Stromal cell of bone marrow (primary cell): ENCODE measurements at places on chromosomes 2 and 18.

DNA sequence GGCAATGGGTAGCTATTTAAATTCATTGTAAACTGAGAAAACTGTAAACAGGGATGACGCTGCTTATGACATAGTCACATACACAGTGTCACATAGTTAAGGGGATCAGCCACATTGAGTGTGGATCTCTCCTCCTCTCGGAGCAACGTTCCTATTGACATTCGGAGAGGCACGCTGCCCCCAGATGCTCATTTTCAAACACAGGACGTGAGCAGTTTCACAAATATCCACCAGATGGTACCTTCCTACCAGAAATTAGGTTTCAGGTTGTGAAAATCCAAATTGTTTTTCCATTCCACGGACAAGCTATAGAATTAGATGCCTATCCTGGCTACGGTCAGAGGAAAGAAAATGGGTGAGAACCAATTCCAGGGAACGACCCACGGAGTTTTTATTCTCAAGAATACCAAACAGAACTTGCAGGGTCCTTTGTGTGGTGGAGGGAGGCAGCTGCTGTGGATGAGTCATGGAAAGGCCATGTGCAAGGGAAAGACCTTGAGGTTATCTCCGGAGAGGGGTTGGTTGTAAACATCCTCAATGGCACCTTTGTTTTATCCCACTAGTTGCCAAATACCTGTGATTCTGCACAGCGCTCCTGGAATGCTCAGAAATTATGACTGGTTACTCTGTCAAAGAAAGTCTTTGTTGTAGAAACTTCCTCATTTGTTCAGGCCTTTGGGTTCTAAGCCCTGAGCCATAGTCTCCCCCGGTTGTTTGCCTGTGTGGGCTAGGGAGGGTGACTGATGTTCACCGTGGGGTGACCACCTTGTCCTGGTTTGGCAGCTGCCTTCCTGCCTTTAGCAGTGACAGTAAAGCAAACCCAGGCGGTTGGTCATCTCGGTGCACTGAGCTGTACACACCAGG is 88.0 kb downstream of the ACTR3 start:
- no peak for DNase-seq

DNA sequence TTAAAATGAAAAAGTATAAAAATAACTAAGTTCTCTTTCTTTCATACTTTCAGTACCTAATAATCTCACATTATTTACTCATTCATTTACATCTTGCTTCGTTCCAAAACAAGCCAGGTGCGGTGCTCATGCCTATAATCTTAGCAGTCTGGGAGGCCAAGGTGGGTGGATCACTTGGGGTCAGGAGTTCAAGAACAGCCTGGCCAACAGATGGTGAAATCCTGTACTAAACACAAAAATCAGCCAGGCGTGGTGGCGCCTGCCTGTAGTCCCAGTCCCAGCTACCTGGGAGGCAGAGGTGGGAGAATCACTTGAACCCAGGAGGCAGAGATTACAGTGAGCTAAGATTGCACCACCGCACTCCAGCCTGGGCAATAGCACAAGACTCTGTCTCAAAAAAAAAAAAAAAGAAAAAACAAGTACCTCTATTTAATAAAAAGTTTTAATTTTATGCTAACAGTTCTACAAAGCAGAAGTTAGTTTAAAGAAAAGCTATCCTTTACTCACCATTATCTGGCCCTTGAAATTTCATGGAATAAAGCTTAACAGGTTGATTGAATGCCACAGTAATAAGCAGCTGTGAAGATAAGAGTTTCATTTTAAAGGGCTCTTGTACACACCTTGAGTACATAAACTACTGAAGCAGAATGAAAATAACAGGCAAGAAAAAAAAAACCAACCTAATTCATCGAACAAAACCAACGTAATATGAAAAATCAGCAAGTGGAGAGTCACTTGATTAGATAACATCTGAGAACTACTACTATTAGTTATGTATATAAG is 22.5 kb downstream of the TXNL1 start:
- no peak for DNase-seq

- DNase-seq: peak; percentile 89
These were observed 18.7 kb upstream of the CCBE1 start for GRCh38 chr18:59715966-59716369.

- no peak for DNase-seq
These were observed 34.1 kb downstream of the SLC66A2 start for GRCh38 chr18:79917169-79917852.

GRCh38 chr18:57051021-57051656 is 95.7 kb upstream of the BOD1L2 start:
- DNase-seq: no peak

DNA sequence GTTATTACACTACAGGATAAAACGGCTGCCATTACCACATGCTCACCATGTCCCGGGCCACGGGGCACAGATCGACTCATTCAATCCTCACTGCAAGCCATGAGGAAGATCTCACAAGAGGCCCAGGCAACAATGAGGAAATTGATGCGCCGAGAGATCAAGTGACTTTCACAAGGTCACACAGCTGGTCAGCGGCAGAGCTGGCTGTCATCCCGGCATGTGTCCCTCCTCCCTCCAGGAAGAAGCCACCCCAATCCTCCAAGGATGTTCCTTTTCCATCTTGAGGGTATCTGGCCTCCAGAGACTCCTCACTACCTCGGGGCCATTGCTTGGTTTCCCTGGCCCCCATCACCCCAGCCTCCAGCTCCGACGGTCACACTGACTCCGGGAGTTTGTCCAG is 65.3 kb upstream of the GLI2 start:
- no peak for DNase-seq

GRCh38 chr2:200121931-200122330 is 166.5 kb downstream of the MAIP1 start:
- no peak for DNase-seq

DNA sequence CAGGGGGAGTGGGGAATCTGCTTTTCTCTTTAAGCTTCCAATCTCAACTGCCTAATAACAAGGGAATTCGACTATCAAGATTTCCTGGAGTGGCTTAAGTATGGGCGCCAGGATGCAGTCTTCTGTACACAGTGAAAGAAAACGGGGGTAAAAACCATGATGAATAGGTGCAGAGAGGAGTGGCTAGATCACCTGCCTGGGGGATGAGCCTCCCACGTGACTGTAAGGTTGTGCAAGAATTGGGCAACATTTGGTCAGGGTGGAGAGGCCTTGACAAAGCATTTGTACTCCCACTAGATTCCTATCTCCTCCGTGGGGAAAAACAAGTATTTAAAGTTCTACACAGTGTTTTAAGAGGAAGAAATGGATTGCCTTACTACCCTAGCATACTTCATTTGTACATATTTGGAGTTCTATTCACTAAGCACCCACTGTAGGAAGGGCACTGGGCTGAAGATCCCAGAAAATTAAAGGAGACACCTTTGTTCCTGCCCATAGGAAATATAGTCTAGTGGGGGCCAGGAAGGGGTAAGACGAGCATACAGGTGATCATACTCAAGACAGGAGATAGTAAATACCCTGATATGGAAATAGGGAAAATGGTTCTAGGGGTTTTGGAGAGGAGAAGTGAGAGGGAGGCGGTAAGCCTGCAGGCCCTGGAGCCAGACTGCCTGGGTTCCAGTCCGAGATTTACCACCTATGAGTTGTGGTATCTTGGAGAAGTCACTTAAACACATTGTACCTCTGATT is 29.2 kb downstream of the EPAS1 start:
- no peak for DNase-seq

DNA sequence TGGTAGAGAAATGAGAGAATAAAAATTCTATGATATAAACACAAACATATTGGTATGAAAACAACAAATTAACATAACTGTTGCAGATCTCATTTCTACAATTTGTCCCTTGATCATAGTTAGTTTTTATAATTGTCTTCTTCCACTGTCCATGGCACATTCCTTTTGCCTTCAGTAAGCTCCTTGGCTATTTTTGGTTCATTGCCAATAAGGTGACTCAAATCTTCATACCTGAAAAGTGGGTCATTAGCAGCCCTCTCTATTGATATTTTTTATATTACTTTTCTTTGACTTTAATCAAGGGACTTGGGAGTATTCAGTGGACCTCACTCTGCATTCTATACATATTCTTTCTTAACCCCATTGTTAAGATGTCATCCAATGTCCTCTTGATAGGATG is 552.9 kb downstream of the TDRD15 start:
- no peak for DNase-seq

- DNase-seq: no peak
These were observed 173.2 kb downstream of the SOCS6 start for GRCh38 chr18:70462078-70462439.

- no peak for DNase-seq
These were observed 282.6 kb downstream of the ICOS start for GRCh38 chr2:204219196-204219595.

- DNase-seq: no peak
These were observed 19.9 kb upstream of the UGT1A8 start for GRCh38 chr2:233597522-233597921.

DNA sequence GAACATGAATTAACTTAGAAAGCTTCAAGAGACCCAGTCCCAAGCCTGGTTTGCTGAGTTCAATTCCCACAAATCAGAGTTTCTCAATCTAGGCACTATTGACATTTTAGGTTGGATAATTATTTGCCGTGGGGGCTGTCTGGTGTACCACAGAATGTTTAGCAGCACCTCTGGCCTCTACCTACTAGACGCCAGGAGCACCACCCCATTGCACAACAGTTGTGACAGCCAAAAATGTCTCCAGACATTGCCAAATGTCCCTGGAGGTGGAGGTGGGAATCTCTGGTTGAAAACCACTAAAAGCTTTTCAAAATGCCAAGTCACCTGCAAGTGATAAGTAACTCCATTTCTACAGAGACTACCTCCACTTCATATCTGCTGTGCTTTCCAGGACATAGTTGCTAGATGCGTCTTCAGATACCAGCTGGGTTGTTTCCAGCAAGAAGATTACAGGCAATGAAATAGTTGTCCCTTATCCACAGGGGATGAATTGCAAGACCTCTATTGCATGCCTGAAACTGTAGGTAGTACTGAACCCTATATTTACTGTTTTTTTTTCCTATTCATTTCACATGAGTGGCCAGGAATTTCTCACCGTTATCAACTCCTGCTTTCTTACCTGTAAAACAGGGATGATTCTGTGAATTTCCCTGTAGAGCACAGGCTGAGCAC is 554.3 kb downstream of the ZEB2 start:
- DNase-seq: no peak

DNA sequence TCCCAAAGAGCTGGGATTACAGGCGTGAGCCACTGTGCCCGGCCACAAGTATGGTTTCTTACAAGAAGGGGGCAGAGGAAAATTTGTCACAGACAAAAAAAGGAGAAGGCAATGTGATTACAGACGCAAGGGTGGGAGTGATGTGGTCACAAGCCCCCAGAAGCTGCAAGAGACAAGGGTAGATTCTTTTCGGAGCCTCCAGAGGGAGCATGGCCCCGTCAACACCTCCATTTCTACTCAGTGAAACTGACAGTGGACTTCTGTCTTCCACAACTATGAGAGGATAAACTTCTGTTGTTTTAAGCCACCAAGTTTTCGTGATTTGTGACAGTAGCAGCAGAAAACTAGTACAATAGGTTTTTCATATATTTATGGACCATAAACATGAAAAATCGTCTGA is 2.1 kb upstream of the TCF7L1 start:
- no peak for DNase-seq

DNA sequence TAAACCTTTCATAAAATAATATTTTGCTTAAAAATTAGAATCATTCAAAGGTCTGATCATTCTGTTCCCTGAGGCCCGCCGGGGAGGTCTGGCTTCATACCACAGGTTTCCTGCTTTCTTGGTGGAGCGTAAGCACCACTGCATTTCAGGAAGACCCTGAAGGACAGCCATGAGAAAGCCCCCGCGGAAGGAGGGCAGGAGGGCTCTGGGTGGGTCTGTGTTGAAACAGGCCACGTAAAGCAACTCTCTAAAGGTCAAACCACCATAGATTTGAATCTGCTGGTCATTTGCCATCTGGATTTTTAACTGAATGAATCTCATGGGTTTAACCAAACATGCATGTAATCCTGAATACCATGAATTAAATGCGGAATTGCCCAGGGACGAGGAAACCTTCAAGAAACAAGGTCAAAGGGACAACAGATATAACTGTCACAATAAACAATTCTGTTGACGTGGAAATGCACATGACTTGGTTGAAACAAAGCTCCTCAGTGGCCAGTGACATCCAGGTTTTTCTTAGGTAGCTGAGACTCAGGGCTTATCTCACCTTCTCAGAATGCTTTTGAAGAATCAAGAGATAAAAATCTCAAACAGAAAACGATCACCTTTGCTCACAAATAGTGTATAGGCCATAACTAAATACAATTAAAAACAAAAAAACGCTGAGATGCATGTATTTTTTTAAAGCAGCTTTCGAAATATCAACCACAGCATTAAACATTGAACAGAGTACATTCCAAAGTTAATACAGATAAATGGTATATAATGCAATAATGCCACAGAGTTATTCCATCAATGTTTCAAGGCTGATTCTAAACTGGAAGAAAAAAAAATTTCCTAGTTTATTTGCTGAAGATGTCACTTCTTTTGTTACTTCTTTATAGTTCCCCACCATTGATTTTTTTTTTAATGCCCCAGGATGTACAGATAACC is 193.2 kb downstream of the BCL2 start:
- no peak for DNase-seq

DNA sequence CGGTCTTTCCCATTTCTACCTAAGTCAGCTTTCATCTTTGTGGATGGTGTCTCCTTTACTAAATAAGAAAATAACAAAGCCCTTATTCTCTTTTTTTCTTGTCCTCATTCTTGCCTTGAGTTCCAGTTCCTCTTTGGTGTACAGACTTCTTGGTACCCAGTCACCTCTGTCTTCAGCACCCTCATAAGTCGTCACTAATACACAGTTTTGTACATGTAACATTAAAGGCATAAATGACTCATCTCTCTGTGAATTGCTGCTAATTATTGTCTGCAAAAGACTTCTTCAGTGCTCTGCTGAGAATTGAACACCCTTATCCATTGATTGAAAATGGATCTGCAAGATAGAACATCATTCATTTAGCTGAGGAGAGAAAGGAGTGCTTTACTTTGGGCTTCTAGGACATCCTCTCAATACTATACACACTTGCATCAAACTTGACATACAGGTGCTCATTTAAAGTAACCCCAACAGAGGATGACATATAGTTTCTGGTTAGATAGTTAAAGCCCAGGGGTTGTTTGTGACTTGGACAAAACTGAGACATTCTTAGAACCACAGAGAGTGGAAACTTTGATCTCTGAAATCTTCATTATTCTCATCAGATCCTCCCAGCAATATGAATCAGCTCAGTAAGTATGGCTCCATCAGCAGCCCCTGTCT is 97.0 kb downstream of the XRCC5 start:
- no peak for DNase-seq

- DNase-seq: peak; percentile 57
These were observed 230.9 kb upstream of the SMAD2 start for GRCh38 chr18:48161191-48161910.

DNA sequence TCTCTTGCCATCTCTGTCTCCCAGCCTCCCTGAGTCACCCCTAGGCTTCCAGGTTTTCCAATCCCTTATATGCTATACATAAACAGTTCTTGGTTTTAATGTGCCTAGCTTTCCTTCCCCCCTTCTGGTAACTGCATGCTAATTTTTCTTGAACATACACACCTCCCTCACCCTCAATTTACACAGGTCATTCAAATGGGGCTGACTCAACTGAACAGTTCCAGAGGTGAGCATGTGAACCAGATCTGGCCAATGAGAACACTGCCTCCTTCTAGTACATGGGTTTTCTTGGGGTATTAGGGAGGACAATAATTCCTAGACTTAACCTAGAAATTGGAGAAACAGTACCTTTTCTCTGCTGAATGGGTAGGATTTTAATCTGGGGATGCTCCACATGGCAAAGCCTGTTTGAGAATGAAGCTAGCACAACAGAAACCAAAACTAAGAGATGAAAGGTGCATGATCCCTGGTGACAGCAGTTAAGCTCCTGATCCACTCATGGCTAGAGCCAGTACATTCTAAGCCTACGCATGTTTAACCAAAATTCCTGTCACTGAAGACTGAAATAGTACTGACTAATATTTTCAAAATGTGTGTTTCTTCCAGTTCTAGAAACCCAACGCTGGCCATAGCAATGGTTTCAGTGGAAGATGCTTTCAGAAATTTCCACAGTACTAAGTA is 11.8 kb downstream of the SLC25A12 start:
- DNase-seq: peak; percentile 36
